ENCODE measurements at places on chromosomes 3 and 15. TPM values are rescaled to one million over a fixed set of nuclear protein-coding genes. Genes with fewer than 3 reads are reported as not detected.

DNA sequence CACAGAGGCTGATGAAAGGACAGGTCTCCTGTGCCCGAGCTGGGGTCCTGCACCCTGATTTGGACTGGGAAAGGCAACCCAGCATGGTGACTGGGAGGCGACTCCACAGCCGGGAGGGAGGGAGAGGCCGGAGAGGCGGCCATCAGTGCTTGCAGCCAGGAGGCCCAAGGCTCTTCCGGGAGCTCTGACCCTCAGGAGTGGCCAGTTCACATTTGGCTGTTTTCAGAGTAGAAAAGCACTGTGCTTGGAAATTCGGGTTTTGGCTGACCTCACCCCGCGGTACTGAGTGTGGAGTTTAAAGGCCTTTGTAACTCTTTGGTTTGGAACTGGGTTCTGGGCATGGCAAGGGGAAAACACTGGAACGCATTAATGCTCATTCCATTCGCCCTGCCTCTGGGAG is 31.9 kb downstream of the SMAD6 start:
- H3K4me3 ChIP-seq: no peak overlapping the region
- no peak for DNase-seq
- peak overlapping the region; percentile 44 for H3K27ac ChIP-seq
- H3K27me3 ChIP-seq: no peaks in the 10 kb centered on the region
- H3K36me3 ChIP-seq: no peaks in the 10 kb centered on the region
- H3K4me1 ChIP-seq: peaks cover 27% of the 10 kb centered on the region

DNA sequence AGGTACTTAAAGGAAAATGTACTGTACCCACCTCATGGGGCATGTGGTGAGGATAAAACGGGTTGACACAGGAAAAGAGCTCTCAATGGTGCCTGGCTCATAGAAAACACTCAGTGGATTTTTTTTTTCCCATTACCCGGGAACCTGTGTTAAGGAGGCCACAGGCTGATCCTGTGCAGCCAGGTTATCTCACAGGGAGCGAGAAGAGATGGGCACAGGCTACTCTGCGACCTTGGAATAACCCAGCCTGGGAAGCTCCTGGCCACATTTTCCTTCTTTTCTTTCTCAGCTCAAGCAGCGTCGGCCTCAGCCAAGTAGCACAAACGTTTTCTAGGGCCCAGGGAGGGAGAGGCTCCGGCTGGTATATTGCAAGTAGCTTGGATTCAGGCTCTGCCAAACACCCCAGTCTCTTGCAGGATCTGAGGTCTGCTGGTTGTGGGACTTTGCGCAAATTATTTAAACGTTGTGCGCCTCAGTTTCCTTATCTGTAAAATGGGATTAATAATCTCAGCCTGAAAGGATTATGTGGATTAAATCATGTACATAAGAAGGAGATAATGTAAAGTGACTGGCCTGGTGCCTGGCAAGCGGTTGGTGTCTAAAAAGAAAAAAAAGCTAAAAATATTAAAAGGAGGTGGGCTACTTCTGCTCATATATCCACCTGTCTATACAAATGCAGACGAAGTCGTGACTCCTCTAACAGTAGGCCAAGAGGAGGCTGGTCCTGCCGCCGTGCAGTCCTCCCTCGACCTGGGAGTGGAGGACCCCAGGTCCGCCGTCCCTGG is 2.2 kb downstream of the FURIN start:
- H3K27me3 ChIP-seq: no peaks in the 10 kb centered on the region
- H3K27ac ChIP-seq: peak overlapping the region; percentile 94
- H3K36me3 ChIP-seq: no peaks in the 10 kb centered on the region
- H3K4me1 ChIP-seq: peaks cover 49% of the 10 kb centered on the region
- DNase-seq: no peak

- no peak overlapping the region for H3K27ac ChIP-seq
- H3K36me3 ChIP-seq: no peaks in the 10 kb centered on the region
- no peaks in the 10 kb centered on the region for H3K27me3 ChIP-seq
- no peaks in the 10 kb centered on the region for H3K4me1 ChIP-seq
Measured at GRCh38 chr15:94749811-94750617, 518.7 kb downstream of the MCTP2 start.

DNA sequence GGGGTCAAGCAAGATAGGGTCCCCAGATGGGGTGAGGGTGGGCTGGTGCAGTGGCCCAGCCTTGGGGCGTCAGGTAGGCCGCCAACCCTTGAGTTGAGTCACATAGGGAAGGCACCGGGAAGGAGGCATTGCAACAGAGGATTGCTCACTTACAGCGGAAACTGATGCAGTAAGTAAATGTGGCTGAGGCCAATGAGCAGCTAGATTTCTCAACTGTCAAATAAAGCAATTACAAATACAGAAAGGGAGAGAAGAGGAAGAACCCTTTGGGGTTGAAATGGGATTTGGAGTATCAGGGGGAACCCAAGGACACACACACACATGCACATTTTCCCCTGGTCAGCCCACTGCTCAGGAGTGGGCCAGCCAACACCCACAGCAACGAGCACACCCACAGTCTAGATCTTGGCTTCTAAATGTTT is 44.0 kb downstream of the CHSY1 start:
- no peaks in the 10 kb centered on the region for H3K27me3 ChIP-seq
- peaks cover 94% of the 10 kb centered on the region for H3K4me1 ChIP-seq
- DNase-seq: peak; percentile 42
- peak overlapping the region; percentile 35 for H3K27ac ChIP-seq
- H3K4me3 ChIP-seq: no peak overlapping the region
- H3K36me3 ChIP-seq: no peaks in the 10 kb centered on the region

GRCh38 chr15:72050700-72051099 is 67.2 kb downstream of the MYO9A start:
- H3K27ac ChIP-seq: no peak overlapping the region
- DNase-seq: no peak
- no peaks in the 10 kb centered on the region for H3K27me3 ChIP-seq
- peaks cover 8% of the 10 kb centered on the region for H3K4me1 ChIP-seq
- H3K4me3 ChIP-seq: no peak overlapping the region

GP9 gene
- total RNA-seq: not detected

FSTL1 gene
- 150 TPM for total RNA-seq

ZNF80 gene
- total RNA-seq: not detected
